Activated naive CD4-positive, alpha-beta T cell (primary cell): ENCODE measurements at places on chromosomes 3 and 15.
A peak's percentile ranks its signal among the peaks of the same experiment; 100 is the strongest.

DNA sequence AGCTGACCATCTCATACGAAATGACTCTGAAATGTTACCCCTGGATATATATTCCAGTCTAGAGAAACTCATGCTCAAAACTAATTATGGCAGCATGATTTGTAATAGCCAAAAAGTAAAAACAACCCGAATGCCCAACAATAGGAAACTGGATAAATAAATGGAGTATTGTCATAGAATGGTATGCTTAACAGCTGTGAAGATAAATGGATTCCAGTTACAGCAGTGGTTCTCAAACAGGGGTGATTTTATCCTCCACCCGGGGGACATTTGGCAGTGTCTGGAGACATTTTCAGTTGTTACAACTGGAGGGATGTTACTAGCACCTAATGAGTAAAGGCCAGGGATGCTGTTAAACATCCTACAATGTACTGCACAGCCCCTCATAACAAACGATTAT is 52.3 kb upstream of the PIAS1 start:
- DNase-seq = no peak

DNA sequence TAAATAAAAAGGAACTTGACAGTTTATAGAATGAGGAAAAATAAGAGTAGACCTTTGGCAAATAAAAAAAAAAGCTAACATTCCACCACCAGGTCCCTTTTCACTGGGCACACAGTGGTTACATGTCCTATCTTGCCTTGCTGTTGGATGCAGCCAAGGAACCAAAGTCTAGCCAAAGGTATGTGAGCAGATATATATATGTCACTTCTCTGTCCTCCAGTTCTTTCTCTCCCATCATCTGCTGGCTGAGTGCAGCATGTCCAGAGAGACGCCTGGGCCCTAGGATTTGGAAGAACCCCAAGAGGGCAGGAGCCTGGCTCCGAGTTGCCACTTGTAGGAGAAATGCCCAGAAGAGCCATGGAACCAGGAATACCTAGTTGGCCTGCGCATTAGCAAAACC is 104.7 kb downstream of the SERPINI1 start:
- no peak for DNase-seq

DNA sequence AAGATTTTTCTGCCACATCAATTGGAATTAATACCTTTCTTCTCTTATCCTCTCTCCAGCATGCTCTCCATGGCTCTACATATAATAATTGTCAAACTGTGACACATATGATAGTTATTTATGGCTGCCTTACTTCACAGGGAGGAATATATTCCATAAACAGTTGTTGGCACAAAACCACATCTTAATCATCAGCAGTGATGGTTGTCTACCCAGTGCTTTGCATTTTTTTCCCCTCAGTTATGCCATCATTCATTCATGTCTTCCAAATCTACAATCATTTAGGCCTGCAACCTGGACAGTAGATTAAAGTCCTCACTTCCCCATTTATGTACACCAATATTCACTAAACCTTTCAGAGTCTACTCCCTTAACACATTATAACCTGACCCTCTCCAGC is 107.7 kb downstream of the THRB start:
- DNase-seq = no peak

DNA sequence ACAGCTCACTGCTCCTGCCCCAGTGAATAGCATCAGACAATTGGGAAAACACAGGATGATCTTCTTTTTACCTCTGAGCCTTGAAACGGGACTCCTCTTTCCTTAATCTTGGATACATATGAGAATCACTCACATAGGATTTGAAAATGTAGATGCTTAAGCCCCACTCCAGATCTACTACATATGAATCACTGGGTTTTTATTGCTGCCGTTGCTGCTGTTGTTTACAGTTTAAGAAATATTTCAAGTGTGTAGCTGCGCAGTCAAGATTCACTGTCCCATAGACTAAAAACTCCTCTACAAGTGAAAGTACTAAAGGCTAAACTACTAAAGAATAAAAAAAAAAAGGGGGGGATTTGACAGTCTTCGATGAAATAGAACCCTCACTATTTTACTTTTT is 765.9 kb downstream of the NTRK3 start:
- no peak for DNase-seq

GRCh38 chr3:72632129-72632528 is 216.1 kb downstream of the SHQ1 start:
- DNase-seq = no peak

- no peak for DNase-seq
These were observed 119.2 kb upstream of the THBS1 start for GRCh38 chr15:39461536-39462130.

- no peak for DNase-seq
These were observed 600.0 kb downstream of the ROBO1 start for GRCh38 chr3:79167651-79168416.

- no peak for DNase-seq
These were observed 30.1 kb downstream of the SCG5 start for GRCh38 chr15:32671339-32672325.

DNA sequence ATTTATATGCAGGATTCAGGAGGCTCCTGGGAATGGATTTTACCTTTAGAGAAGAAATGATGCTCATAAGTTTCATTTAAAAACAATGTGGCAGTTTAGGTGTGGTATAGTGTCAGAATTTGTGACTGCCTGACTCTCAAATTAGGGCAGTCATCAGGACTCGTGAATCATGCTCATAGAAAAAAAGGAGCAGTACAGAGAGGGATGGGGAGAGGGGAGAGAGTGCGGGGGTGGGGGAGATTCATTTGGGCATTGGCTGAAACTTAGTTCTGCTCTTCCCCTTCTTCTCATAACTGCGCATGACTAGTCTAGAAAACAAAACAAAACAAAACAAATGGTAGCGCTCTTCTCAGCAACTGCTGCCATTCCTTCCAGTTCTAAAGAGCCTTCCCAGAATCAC is 44.3 kb downstream of the PRTG start:
- no peak for DNase-seq

DNA sequence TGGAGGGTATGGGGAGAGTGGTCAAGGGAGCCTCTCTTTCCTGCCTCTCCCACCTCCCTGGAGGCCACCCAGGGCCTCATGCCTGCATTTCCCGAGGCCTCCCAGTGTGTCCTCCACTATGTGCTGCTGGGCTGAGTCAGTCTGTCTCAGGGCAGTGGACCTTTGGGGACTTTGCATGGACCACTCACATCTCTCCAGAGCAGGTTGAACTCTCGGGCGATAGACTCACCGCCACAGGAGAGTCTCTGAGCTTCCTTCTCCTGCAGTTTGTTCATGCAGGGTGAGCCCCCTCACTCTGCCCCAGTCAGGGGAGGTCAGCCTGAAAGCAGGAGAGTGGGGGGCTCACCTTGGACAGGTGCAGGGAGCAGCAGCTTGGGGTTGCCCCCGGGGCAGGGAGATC is 60.5 kb upstream of the SEC22A start:
- DNase-seq = no peak

- DNase-seq = peak; percentile 49
These were observed 20.5 kb downstream of the WDR73 start for GRCh38 chr15:84633311-84634227.

DNA sequence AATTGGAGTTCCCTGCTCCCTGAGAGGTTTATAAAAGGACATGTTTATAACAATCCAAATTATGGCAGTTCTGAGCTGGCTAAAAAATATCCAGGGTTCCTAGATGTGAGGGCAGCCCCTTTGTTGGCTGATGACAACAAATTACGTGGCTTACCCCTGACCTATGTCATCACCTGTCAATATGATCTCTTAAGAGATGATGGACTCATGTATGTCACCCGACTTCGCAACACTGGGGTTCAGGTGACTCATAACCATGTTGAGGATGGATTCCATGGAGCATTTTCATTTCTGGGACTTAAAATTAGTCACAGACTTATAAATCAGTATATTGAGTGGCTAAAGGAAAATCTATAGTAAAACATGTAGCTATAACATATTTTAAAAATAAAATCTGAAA is 13.9 kb downstream of the AADAC start:
- DNase-seq = no peak

DNA sequence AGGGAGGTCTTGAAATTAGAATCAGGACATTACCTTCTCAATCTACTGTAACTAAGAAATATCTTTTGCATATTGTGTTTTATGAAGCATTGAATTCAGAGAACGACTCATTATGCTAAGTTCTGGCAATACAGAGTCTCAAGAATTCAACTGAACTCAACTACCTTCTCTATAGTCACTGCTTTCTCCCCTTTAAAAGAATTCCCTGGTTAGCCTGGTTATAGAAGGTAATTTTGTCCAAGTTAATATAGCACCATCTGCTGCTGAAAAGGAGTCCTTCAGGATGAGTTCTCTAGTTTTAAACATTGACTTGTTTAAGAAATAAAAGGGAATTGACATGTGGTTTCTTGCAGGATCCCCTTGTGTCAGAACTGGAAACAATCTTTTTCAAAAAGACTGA is 60.2 kb downstream of the IL16 start:
- no peak for DNase-seq

- no peak for DNase-seq
These were observed 388.0 kb downstream of the ZBTB20 start for GRCh38 chr3:114758831-114759699.

- DNase-seq = no peak
These were observed 47.6 kb downstream of the PSMD6 start for GRCh38 chr3:63975723-63976122.

- no peak for DNase-seq
These were observed 18.7 kb downstream of the MGLL start for GRCh38 chr3:127803619-127804018.

DNA sequence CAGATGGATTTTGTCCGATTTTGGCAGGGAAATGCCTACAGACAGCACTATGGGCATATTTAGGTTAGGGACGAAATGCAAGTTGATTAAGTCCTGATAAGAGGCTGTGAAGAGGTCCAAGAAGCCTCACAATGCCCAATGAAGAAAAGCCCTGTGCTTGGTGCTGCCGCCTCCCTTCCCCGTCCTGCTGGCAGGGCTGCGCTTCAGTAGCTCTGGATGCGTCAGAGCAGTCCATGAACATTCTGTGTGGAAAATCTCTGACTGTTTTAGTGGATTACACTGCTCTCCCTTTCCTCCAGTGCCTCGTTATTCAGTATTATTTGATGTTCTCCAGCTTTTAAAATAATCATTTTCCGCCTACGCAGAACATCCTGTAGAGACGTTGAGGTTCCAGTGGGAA is 39.6 kb downstream of the MLH1 start:
- DNase-seq = no peak

- no peak for DNase-seq
These were observed 244.5 kb downstream of the RBMS3 start for GRCh38 chr3:29525254-29525881.

DNA sequence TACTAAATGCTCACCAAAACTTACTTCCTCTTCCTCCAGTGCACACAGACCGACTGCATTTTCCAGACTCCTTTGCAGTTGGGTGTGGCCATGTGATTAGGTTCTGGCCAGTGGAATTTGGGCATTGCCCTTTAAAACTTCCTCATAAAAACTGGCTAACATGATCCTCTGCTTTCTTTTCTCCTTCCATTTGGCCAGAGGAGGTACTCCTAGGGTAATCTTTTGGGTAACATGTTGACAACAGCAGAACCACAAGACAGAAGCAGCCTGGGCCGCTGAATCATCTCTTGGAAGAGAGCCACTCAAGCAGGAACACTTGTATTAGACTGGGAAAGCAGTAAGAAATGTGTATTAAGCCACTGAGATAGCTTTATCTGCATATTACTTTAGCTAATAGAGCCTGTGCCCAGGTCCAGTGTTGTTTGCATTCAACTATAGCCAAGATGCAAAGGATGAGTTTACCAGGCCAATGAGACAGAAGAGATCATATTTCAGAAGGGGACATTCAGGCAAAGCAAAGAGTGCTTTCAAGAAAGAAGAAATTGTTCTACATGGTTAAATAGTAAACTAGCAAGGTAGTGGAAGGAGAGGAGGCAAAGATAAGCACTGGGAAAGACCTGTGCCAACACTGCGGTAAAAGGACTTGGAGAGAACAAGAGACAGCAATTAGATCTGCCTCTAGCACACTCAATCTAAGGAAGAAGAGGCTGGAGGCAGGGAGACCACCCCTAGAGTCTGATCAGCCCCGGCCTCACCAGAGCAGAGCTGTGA is 79.8 kb downstream of the PLCH1 start:
- no peak for DNase-seq

- no peak for DNase-seq
These were observed 23.0 kb downstream of the IGSF10 start for GRCh38 chr3:151437906-151438305.

- DNase-seq = no peak
These were observed 14.7 kb upstream of the HDC start for GRCh38 chr15:50280271-50280670.

DNA sequence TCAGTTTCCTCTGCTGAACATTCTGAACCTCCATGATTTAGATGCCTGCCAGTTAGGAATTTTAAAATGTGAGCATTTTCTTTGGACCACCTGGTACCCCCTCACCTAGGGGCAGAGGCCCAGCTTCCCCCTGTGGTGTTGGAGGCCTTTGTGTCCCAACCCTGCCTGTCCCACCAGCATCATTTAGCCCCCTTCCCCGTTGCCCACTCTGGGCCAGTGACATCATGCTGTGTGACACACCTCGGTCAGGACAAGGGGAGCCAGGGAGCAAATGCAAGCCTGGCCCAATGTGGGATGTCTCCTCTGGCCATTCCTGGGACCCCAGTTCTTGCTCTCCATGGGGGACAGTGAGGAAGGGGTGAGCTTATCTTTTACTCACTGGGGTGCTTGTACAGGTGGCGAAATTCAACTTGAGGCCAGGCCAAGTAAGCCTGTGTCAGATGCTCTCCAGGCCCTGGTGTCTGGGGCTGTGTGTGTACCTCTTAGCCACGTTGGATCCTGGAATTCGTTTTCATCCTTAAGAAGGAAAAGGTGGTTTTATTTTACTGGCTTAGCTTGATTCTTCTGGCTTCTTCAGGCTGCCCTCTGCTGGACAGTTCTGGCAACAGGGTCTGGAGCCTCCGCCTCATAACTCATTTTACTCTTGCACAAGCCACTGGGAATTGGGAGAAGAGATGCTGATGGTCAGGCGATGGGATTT is 49.7 kb upstream of the MYZAP start:
- DNase-seq = no peak
